Fibroblast of skin of scalp (primary cell): ENCODE measurements at places on chromosomes 13 and 19.

- DNase-seq: no peak
Observed at GRCh38 chr19:53999694-54000093, 8.3 kb downstream of the CACNG6 start.

DNA sequence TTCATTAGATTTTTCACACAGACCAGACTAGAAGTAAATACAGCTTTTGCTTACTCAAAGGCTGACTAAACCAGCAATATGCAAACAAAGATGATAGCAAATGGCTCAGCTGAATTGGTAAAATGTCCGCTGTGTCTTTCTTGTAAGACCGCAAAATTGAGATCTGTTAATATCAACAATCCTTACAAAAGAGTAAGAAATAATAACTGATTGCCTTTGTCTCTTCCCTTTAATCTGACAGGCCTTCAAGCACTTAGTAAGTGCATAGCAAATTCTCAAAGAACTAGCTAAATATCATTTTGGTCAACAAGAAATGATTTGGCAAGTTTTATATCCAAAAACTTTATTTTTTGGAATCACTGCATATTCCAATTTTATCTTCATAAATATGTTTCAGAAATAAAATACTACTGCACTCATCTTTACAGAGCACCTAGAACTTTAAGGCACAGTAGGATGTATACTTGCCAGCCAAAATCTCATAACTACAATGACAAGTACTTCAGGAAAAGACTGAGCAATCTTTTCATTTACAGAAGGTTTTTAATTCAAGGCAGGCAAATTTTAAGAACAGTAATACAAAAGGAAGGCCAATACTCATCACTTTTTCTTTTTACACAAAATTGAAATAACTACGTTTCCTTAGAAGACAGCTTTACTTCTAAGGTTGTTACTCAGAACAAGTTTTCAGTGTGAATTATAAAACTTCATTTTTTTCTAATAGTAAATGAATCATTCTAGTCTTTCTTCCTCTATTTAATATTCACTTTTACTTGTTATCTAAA is 1.1 kb downstream of the ELF1 start:
- no peak for DNase-seq

GRCh38 chr19:13441810-13442512 is 64.3 kb downstream of the CACNA1A start:
- peak; percentile 54 for DNase-seq

DNA sequence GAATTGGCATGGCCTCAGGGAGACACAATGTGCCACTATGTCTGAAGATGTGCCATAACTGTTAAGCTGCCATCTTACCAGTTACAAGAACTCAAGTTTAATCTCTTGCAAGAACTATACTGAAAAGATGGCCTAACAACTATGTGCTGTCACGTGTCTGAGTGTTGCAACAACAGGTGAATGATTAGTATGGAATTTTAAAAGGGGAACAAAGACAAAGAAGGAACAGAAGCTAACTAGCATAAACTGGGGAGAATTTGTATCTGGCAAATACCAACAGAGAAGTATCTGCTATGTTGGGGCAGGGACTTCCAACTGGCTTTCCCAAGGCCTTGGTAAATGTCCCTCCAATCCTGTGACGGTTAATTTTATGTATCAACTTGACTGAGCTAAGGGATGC is 11.5 kb upstream of the ACOD1 start:
- no peak for DNase-seq

DNA sequence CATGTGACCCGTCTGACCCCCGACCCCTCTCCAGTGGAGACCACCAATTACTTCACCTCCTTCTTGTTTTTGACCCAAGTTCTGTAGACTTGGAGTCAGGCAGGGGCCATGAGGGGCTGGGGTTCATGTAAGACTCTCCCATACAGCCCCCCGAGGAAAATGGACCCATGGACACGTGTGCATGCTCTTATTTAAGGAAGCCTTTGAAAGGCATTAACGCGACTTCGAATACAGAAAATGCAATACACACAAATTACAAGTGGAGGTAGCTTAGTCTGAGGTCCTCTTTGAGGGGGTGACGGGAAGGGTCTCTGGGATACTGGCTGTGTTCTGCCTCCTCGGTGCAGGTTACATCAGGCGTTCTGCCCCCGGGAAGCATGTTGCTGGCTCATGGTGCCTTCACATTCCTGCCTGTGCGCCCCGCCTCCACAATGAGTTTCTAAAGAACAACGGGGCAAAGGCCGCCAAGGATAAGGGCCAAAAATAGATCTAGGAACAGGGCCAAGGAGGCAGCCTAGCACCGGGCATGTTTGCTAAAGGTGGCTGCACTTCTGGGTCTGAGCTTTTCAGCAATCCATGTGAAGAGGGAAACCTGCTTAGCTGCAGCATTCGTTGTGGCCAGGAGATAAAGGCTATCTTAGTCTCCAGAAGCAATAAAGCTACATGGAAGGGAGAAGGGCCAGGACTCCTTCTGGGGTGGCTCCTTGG is 54.5 kb downstream of the RAB20 start:
- DNase-seq: no peak
